ENCODE measurements at places on chromosomes 4 and X.
A peak's percentile ranks its signal among the peaks of the same experiment; 100 is the strongest.

GRCh38 chr4:76654791-76655190 is 219.8 kb downstream of the SHROOM3 start:
- no peak for DNase-seq

DNA sequence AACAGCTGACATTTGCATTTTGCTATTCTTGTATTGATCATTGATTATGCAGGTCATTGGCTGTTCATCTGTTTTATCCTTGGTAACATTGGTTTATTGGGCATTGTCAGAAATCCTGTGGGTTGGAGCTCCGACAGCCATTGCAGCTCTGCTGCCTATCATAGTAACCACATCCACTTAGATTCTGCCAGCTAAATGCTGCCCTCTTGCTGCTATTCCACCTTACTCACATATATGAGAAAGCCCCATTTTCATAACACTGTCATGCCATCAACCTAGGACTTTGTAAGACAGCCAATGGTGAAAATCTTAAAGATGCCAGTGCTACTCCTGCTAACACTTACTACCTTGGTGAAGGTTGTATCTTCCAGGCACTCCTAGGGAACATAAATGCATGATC is 187.3 kb upstream of the CXCL13 start:
- peak; percentile 7 for DNase-seq

DNA sequence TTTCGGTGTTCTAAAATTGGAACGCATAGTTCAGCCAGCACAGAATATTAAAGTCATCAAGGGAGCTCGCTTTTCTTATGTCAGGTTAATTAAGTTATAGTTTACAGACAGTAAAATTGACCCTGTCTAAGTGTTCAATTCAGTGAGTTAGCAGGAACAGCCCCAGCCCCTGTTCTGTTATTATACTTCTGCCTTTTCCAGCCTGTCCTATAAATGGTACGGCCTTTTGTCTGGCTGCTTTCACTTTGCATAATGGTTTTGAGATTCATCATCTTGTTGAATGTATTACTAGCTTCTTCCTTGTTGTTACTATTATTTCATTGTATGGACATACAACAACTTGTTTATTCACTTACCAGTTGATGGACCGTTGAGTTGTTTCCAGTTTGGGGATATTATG is 9.5 kb downstream of the CXCL13 start:
- no peak for DNase-seq

- DNase-seq = no peak
These were observed 77.7 kb downstream of the CC2D2A start for GRCh38 chr4:15547392-15547791.

DNA sequence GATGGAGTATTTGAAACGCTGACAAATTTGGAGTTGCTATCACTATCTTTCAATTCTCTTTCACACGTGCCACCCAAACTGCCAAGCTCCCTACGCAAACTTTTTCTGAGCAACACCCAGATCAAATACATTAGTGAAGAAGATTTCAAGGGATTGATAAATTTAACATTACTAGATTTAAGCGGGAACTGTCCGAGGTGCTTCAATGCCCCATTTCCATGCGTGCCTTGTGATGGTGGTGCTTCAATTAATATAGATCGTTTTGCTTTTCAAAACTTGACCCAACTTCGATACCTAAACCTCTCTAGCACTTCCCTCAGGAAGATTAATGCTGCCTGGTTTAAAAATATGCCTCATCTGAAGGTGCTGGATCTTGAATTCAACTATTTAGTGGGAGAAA is 13.2 kb downstream of the TLR8 start:
- DNase-seq = no peak

- no peak for DNase-seq
These were observed 22.2 kb downstream of the TMEM184C start for GRCh38 chr4:147639388-147639787.

DNA sequence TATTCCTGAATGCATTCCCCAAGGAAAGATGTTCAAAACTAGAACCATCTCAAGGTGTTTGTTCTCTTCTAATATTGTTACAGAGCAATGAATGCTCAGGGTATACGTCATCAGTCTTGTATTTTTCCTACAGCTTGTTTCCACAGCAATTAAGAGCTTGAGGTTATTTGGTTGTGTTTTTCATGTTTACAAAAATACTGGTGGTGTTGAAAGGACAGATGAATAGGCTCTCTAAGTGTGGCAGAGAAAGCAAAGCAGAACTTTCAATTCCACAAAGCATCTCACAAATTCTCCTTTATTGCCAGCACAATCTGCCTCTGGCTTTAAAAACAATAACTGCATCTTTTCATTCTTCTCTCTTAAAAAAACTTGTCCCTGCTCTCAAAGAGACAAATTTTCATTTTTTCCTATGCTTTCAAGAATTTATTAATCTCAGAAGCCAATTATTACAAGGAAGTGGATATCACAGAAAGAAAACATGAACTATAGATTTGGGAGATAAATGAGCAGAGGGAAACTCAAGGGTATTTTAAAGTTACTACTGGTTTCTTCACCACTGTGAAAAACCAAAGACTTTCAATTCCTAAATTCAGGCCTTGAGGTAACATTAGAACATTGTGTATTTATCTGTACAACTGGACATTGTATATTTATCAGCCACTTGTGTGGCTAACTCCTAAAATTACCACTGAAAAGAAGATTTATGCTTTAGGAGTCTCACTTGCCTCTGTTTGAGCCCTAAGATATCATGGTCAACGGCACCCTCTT is 49.2 kb downstream of the DDX53 start:
- DNase-seq = no peak

Measured in NCI-H1092 treated with DMSO at 0.1 percent for 48 hours (cell line).